ENCODE measurements at places on chromosomes 13 and 19.

GRCh38 chr19:8811315-8812172, 20.6 kb downstream of the ZNF558 start:
- DNase-seq = no peak

DNA sequence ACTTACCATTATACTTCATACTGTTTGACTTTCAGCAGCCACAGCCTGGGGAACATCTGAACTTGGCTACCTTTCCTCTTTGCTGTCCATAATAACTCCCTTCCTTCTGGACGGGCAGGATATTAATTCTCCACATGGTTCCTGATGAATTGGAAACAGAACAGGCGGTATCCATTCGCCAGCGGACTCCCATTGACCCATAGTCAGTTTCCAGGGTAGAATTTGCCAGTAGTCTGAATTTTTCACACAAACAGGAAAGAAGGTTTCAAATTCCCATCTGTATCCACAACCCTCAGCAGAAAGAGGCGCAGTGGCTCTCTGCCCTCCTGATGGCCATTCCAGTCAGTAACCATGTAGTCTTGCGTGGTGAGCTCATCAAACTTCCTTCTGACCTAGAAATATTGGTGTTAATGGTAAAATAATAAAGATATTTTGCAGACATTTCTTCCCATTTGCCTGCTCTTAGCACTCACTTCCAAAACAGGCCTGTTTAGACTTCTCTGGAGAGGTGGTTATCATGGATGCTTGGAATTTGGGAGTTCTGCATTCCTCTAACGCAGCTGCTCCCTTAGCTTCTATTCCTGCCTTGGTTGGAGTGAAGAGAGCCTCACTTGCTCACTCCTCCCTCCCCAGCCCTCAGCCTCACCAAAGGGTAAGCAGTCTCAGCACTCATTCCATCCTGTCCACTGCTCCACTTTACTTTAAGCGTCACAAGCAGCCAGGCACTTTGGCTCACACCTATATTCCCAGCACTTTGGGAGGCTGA, 75.0 kb upstream of the OXGR1 start:
- DNase-seq = no peak

- DNase-seq = no peak
These were observed 39.3 kb downstream of the ZNF45 start for GRCh38 chr19:43895727-43896308.

GRCh38 chr19:8515317-8515716, 1.4 kb upstream of the ZNF414 start:
- no peak for DNase-seq

- no peak for DNase-seq
These were observed 2.3 kb downstream of the ADGRE3 start for GRCh38 chr19:14672188-14672872.

GRCh38 chr19:33048806-33049676, 15.6 kb downstream of the RHPN2 start:
- DNase-seq = no peak

DNA sequence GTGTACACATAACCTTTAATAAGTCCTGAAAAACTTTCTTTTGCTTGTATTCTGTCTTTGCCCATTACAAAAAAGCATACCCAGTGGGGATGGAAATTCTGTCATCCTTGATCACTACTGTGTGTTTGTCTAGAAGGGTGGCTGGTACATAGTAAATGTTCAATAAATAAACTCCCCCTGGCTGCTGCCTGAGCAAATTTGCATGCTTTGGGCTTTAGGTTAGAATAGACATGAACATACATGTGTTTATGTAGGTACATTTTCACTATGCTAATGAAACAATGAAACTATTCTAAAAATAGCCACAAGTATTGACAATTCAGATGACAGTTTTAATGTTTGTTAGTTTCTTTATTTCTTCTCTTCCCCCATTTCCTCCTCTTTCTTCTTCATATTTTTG, 36.1 kb downstream of the TNFSF13B start:
- DNase-seq = no peak

- DNase-seq = no peak
These were observed 6.6 kb upstream of the BCL3 start for GRCh38 chr19:44741841-44742329.

GRCh38 chr19:31518216-31519020, 169.2 kb upstream of the TSHZ3 start:
- no peak for DNase-seq

DNA sequence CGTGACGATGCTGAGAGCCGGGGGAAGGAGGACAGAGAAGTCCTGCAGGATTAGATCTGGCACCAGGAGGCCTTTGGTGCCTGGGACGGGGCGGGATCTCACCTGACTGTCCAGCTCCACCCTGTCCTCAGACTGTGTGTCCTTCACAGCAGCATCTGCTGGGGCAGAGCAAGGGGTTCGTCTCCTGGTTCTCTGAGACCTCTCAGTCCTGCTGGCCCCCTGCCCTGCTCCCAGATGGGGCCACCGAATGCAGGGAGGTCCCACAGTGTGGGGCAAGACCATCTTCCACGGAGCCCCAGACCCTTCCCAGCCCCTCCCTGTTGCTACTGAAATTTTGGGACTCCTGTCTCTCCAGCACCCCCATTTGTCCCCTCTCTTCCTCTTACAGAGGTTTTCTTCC, 4.5 kb downstream of the LILRB3 start:
- DNase-seq = no peak

DNA sequence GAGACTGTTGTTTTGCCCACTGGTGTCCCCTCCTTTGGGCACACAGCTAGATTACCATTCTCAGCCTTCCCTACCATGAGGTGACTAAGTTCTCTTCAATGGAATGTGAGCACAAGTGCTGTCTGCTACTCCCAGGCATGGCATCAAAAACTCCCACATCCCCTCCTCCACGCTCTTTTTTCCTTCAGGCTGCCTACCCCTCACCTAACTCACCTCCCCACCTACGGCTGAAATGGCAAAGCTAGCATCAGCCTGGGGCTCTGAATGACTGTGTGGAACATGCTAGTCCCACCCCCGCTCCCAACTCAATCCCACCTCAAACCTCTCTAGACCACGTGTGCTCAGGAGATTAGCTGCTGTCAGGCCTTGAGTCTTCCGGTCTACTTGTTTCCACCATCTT, 512.2 kb downstream of the DIAPH3 start:
- no peak for DNase-seq

GRCh38 chr19:41505105-41505504, 62.1 kb downstream of the ERICH4 start:
- no peak for DNase-seq

DNA sequence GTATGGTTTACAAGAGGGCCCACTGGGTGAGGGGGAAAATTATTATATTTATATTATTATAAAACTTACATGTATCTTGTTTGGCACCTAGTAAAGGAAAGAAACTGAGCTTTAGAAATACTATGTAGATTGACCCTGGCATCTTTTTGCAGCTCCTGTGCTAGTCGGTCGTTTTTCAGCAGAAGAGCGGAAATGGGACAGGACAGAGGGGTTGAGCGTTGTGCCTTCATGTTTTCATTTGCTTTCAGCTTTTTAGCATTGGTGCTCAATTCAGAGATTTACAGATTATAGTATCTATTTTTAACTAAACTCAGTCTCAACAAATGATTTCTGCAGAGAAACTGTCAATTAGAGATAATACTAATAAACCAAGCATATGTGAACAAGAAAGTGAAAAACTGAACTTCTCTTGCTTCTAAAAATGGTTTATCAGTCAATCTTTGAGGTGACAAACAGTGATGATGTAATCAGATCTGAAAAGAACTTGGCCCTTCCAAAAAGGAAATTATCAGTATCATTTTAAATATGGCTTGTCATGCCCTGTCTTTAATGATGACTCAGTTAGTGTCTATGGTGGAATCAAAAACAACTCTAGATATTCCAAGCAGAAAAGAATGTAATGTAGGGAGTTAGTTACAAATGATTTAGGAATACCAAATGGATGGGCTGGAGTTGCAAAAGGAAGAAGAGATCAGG, 56.9 kb upstream of the KCTD4 start:
- DNase-seq = no peak

GRCh38 chr13:63455938-63456337, 2040.3 kb upstream of the PCDH20 start:
- DNase-seq = no peak

- DNase-seq = no peak
These were observed 6.1 kb downstream of the PRR22 start for GRCh38 chr19:5778402-5778801.

DNA sequence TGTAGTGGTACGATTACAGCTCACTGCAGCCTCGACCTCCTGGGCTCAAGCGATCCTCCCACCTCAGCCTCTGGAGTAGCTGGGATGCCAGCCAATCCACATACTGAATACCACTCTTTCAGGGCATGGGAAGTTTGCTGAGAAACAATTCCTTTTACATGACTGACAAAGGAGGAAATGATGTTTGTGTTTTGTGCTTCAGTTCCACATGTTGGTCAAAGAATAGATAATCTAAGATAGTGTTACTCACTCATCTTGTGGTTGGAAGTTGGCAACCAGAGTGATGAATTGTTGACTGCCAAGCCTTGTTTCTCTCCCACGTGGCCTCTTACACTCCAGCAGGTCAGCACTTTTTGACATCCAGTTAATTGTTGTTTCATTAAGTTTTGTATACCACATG, 7.6 kb downstream of the MBD3L2B start:
- no peak for DNase-seq

GRCh38 chr13:43230989-43231388, 207.6 kb downstream of the DNAJC15 start:
- DNase-seq = no peak

DNA sequence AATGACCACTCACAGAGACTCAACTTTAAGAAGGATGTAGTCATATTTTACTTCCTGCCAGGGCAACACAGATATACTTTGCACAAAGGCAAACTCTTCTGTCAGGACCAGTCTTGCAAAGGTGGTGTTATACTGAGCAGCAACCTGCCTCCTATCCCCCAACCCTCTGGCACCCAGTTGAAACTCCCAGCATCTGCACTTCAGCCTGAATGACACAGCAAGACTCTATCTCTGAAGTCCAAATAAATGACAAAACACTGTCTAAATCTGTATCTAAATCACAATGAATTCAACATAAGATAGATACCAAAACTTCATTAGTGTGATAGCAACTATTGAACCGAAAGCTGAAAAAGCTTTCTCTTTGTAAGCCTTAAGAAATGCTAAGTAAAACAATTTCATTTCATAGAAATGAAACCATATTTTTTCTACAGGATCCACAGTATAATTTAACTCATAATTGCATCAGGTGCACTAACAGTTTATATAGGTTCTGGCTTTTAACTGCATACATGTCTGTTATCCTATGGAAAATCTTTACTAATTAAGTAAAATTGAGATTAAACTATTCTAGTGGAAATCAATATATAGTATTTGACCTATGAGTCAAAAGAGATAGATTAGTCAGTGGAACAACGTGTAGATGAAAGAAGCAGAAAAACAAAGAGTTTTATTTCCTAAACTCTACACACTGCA, 163.7 kb downstream of the TBC1D4 start:
- no peak for DNase-seq

DNA sequence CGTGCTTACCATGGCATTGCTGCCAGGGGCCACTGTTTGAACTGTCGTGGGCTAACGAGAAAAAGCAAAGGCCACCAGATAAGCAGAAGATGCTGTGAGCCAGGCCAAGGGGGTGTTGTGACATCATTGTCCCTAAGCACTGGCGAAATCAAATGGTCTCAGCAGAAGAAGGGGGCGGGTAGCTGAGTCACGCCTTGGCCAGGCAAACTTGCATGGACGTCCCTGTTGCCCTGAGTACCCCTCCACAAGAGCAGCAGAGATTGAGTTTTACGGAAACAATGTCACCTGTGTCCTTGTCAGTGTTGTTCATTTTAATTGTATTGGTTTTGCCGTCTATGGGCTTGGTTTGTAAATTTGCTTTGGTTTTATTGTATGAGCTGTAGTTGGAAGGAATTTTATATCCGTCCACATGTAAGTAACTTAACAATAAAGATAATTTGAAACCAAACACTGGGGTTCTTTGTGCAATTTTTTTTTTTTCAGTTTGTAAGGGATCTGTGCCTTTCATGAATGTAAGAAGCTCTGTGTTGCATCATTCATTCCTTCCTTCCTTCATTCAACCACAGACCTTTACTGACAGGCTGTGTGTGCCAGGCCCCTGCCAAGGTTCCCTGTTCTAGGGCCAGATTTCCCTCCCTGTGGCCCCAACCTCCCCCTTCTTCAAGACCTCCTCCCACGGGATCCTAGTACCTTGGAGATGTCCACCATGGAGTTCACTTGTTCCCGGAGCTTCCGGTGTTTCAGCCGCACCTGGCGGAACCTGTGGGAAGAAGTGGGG, 12.3 kb downstream of the KCNN4 start:
- DNase-seq = no peak

GRCh38 chr13:40876020-40876738, 86.8 kb downstream of the SLC25A15 start:
- DNase-seq = no peak

- no peak for DNase-seq
These were observed 4.3 kb downstream of the NDFIP2 start for GRCh38 chr13:79485014-79485811.

DNA sequence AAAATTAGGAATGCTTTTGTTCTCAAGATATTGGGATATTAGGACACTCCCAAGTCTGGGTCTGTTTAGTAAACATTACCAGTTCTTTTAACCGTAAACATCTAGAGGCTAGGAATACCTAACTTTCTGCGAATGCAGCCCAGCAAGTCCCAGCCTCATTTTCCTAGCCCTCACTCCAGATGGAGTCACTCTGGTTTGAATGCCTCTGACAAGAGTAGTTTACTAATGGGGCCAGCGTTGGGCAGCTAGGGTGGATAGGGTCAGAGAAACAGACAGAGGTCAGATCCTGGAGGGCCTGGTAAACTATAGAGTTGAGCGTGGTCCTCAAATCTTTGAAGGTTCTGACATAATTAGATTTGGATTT, 53.6 kb downstream of the WDFY2 start:
- no peak for DNase-seq

DNA sequence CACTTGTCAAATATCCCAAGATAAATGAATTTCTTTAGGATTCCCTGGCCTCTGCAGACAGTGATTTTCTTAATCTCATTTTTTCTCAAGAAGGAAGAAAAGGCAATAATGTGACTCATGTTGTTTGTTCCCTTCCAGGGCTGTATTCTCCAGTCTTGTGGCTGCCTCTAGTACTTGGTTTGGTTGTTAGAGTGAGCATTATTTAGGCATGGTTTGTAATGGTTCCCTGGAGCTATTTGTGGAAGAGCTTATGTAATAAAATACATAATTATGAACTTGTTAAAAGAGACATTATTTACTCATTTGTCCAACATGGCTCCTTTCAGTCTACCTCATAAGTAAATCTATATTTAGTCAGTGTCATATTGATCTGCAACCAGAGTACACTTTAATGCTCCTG, 270.4 kb downstream of the DCT start:
- no peak for DNase-seq

- DNase-seq = no peak
These were observed 80.5 kb downstream of the GPR12 start for GRCh38 chr13:26680123-26680450.

Measured in stimulated activated CD4-positive, alpha-beta T cell treated with anti-CD3 and anti-CD28 coated beads, TNF-alpha, amount 100 ng/mL, for 1 hour (primary cell).